ENCODE measurements at places on chromosomes 4 and X. TPM values are rescaled to one million over a fixed set of nuclear protein-coding genes. Genes with fewer than 3 reads are reported as not detected.

- no peak for DNase-seq
Measured at GRCh38 chr4:38785901-38786402, 3.2 kb upstream of the TLR10 start.

FAM47E gene
- total RNA-seq: under 0.01 TPM

DNA sequence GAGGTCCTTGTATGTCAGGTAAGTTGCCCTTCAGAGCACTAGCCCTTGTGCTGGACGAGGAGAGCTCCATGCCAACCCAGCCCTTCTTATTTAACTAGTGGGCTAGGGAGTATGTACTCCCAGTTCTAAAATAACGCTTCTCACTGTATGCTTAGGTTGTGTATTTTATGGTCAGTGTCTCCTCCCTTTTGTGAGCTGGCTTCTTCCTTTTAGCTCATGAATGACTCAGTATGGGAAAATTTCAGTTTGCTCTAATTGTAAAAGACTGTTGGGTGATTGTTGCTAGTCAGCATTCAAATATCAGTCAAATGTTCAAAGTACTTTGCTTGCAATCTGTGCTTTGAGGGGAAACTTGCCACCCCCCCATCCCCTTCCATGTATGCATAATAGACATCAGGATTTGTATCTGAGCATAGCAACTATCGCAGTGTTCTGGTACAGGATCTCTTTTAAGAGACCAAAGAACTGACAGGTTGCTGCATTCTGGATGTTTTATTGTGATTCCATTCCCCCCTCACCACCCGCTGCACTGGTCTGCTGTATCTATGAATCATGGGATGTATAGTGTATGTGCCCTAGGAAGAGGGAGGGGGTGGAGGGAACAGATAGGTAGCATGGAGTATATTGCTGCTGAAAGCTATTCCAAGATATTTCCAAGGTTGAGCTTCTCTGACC, 34.7 kb downstream of the DLG3 start:
- no peak for DNase-seq

- DNase-seq: no peak
Measured at GRCh38 chr4:90990284-90990683, 863.1 kb downstream of the CCSER1 start.

GAGE12J gene
- not detected for total RNA-seq

DNA sequence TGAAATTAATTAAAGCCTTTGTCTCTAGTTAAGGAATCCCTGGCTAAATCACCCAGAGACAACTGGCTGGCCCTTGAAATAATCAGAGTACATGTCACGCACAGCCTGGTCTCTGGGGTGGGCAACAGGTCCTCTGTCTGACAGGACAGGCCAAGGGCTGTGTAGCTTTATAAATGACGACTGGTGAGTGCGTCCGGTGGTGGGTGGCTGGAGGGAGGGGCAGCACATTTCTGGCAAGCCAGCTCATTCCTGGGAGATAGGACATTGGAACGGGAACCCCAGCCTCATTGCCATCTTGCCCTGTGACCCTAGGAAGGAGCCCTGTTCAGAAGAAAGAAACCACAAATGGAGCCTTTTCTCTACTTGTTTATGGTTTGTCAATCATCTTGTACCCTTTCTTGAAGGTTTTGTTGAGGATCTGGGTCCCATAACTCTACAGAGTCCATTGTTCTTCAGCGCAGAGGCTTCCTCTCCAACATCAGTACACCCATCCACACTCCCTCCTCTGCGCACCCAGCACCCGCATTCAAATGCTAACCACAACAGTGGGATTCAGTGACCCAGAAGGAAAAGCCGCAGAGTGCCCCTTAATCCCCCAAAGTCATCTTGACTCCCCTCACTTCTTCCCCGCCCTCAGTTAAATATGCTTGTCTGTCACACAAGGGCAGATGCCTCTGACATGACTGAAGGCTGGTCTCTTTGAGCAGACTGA, 368.1 kb downstream of the UNC5C start:
- no peak for DNase-seq

GRCh38 chrX:153387345-153387744, 13.8 kb downstream of the PNMA6E start:
- DNase-seq: peak; percentile 4

NALF2 gene
- total RNA-seq: not detected

- DNase-seq: no peak
Measured at GRCh38 chrX:35919536-35920309, at the start of gene CFAP47. Gene CFAP47 (plus strand): TSS chrX:35919734. CDS start chrX:35919800, 66 bp downstream.

GRCh38 chrX:134631426-134632346, 26.6 kb downstream of the PLAC1 start:
- DNase-seq: no peak

- DNase-seq: no peak
Measured at GRCh38 chr4:69876071-69876470, 16.1 kb upstream of the SULT1E1 start.

- DNase-seq: peak; percentile 23
Measured at GRCh38 chr4:128379860-128380259, 92.2 kb upstream of the PGRMC2 start.
